B cell (primary cell): ENCODE measurements at places on chromosomes 13 and 19. TPM values are rescaled to one million over a fixed set of nuclear protein-coding genes. Genes with fewer than 3 reads are reported as not detected.

The ATCAY gene
- not detected in 2 replicates for total RNA-seq

The MIR17HG gene
- 16.4 and 17.1 TPM in 2 replicates for total RNA-seq

The PNMA8B gene
- 0.32 TPM in 1 of 2 replicates, not detected in the other for total RNA-seq

The OSCAR gene
- not detected in 2 replicates for total RNA-seq

The WIZ gene
- 24.8 and 28.9 TPM in 2 replicates for total RNA-seq

The PLIN4 gene
- total RNA-seq: 0.05 and 0.07 TPM in 2 replicates

The DKKL1 gene
- total RNA-seq: 0.68 and 1.2 TPM in 2 replicates

The ZNF626 gene
- total RNA-seq: 15.2 and 17.6 TPM in 2 replicates

The KLF1 gene
- total RNA-seq: not detected in 2 replicates

The CASP14 gene
- total RNA-seq: not detected in 2 replicates

The MBD3 gene
- total RNA-seq: 84.6 and 87.6 TPM in 2 replicates

The SPACA4 gene
- not detected in 2 replicates for total RNA-seq

The RFPL4A gene
- not detected in 2 replicates for total RNA-seq

The GNG8 gene
- 6.7 and 12.0 TPM in 2 replicates for total RNA-seq

The OR4F17 gene
- 0.80 TPM in 1 of 2 replicates, not detected in the other for total RNA-seq

The CYP4F22 gene
- total RNA-seq: not detected in 2 replicates

The TEX26 gene
- total RNA-seq: not detected in 2 replicates

The MYCBP2 gene
- total RNA-seq: 237 and 279 TPM in 2 replicates

The PRSS57 gene
- not detected in 2 replicates for total RNA-seq

The NKPD1 gene
- 0.27 TPM in 1 of 2 replicates, not detected in the other for total RNA-seq

The FAM124A gene
- total RNA-seq: 0.15 and 0.39 TPM in 2 replicates

The DENND1C gene
- 117 and 119 TPM in 2 replicates for total RNA-seq

The PRR36 gene
- not detected in 2 replicates for total RNA-seq

The DHRS12 gene
- total RNA-seq: 23.2 TPM in 2 replicates

The SHISA7 gene
- not detected in 2 replicates for total RNA-seq

The PALM3 gene
- total RNA-seq: not detected in 2 replicates
